ENCODE measurements at places on chromosomes 12 and 14.

DNA sequence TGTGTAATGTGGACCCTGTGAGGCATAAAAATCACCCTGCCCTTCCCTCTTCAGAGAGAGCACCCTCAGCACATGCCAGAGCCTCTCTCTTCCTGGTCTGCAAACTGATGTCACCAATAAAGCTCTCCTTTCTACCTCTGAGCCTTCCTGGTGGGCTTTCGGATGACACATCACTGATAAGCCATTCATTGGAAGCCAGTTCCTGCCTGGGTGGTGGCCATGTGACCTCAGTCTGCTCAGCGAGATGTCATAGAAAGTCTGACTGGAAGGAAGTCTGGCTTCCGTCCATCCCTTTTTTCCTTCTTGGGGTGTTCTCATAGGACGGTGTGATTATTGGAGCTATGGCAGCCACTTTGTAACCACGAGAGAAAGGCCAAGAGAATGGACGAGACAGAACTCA, 95.7 kb downstream of the PIWIL1 start:
- no peak for DNase-seq

DNA sequence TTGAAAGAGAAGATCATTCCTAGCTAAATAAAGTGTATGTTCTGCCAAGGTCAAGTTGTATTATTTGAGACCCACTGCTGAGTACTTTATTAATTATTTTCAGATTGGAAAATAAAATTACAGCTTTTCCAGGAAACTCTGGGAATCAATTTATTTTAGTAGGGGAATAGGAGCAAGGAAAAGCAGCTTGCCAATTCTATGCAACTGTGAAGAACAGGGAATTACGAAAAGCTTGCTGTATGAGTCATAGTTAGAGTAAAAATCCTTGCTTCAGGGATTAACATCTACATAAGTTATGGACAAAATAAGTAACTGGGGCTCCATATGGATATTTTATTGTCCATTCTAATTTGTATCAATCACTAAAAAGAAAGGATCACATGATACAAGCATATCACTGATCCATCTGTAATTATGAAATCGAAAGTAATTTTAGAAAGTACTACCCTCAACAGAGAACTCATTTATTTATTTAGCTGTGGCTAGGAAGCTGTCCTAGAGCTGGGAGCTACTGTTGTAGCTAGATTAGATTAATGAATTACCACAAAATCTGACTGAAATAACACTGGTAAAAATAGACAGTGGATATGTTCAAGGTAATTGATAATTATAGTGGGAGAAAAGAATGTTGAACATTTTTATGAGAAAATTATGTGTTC, 303.5 kb upstream of the NPAS3 start:
- peak; percentile 31 for DNase-seq

- DNase-seq = no peak
Measured at GRCh38 chr14:59292921-59293534, 104.6 kb downstream of the DAAM1 start.

DNA sequence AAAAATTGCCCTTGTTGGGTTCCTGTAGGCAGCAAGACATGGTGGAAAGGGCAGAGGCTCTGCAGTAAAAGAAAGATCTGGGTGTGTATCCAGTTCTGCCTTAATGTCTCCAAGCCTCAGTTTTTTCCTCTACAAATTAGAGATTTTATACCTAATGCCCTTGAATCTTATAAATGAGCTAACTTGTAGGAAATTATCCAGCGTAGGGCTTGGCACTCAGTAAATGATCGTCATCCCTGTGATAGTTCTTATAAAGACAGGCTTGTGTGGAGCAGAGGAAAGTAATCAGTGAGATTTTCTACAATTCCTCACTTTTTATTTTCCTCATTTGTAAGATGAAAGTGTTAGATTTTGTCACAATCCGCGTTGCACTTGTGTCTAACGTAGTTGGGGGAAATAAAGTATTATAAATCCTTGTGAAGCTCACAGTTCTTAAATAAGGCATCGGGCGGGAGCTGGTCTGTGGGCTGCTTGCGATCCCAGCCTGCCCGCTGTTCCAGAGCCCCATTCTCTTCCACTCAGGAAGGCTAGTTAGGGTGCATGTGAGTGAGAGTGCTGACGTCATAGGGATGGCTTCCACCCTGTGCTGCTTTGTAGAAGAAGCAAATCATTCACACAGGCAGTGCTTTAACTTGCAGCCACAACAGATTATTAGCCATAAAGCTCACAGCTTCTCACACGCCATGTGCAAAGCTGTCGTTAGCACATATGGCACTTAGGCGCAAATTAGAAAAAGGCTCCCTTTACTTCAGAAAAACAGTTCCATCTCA, 87.6 kb downstream of the EML1 start:
- no peak for DNase-seq

DNA sequence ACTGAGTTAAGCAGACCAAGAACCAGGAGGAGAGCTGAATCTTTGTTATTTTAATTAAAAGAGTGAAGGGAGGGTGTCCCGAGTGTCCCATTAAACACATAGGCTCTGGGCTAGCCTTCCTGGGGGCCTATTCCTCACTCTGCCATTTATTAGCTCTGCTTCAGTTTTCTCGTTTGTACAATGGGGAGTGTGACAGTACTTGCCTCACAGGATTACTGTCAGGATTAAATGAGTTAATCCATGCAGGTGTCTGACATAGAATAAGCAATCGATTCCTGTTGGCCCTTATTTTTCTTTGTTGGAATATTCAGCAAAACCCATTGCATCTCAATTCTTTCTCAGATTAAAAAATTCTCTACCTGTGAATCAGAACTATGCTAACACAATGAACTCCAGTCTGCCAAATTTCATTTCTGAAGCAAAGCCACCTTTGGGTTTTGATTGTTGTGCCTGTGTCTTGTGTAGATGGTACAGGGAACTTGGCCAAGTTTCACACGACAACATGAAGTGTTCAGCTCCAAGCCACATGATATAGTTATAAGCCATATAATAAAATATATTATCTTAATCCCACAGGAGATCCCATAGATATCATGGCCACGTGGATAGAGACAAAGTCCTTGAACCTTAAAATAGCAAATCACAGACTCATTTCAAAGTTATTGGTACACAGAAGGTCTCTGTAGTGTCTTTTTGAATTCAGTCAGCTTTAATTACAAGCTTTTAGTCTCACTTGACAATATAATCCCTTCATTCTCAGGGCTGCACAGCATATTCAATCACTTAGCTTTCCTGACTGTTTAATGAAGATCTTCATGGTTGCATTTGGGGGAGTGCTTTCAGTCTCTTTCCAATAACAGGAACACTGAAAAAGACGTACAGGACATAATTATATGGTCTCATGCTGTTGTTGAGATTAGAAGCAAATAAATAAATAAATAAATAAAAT, 34.4 kb upstream of the CRY1 start:
- DNase-seq = no peak

DNA sequence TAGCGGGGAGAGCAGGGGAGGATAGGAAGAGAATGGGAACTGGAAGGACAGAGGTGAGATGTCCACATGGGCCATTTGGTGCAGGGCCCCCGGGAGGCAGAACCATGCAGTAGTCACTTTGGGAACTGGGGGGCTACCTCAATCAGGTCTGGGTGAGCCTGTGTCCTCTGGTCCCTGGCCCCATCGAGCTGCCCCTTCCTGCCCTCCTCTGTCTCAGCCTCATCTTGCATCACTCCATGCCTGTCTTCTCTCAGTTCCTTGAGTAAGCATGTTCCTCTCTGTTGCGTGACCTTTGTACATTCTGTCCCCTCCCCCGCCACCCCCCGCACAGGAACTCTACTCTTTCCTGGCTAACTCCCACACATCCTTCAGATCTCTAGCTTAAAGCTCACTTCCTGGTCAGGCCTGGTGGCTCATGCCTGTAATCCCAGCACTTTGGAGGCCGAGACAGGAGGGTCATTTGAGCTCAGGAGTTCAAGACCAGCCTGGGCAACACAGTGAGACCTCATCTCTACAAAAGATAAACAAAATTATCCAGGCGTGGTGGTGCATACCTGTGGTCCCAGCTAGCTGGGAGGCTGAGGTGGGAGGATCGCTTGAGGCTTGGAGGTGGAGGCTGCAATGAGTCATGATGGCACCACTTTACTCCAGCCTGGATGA, 23.2 kb downstream of the FOS start:
- DNase-seq = no peak

DNA sequence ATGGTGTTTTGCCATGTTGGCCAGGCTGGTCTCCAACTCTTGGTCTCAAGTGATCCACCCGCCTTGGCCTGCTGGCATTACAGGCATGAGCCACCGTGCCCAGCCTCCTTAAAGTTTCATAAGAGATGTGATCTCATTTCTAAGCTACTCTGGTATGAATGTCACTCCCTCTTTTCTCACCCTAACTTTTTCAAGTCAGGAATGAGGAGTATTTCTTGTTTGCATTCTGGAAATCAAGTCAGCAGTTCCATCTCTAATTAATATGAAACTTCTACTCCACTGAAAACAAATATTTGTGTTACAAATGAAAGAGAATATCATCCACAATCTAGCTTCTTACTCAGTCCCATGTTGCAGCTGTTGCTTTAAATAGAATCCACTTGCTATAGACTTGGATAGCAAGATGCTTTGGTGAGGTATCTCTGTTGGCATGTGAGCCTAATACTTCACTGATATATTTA, 61.3 kb downstream of the ARF6 start:
- no peak for DNase-seq

DNA sequence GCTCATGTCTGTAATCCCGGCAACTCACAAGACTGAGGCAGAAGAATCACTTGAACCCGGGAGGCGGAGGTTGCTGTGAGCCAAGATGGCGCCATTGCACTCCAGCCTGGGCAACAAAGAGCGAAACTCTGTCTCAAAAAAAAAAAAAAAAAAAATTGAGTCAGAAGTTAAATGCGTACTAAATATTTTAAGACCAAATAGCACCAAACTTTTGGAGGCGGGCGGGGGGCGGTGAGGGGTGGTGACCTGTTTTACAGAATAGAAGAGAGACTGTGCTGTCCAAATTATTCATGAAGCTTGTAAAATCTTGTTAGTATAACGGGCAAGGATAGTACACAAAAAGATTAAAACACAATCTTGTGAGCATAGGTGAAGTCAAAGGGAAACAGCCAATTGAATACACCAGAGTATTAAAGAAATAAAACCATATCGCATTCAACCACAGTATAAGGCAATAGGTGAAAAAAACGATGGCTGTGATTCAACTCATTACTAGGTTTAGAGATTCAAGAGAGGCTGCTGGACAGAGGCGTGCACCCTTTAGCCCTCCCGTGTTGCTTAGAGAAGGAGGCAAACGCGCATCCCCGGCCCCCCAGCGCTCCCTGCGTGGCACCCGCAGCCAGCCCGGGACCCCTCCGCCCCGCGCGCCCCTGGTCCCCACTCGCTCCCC, 571 bp downstream of the ZNF891 start:
- DNase-seq = no peak

DNA sequence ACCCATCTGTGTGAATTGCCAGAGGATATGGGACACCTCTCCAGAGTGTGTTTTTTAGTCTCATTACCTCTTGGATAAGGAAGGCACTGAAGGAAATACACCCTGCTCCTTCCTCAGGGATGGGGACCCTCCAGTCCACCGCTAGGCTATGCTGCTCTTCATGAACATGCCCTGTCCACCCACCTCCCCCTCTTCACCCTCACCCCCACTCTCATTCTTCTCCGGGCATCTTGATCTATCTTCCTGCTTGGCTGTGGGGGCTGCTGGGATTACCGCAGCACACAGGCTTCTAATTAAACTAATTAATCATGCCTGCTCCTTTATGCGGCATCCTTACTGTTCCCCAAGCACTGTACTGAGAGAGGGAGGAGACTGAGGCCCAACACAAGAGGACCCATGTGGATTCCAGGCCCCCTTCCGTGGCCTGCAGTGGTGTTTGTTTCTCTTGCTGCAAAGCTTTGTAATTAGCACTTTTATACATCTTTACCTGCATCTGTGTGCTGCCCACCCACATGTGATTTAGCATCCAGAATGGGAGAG, 7.6 kb upstream of the PDE1B start:
- no peak for DNase-seq

DNA sequence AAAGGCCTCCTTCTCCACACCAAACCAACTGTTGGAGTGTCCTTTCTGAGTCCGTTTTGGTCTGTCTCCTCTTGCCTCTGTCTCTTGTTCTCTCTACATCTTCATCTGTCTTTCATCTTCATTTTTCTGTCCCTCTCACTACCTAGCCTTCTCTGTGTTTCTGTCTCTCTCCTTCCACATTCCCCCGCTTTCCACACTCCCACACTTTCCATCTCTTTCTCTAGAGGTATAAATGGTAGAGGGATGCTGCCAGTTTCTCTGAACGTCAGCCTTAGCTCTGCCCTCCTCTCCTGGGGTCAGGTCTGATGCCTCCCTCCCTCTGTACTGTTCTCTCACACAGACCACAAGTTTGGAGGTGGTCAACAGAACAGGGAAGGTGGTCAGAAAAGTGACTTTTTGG, 42.9 kb downstream of the SMUG1 start:
- DNase-seq = no peak

GRCh38 chr12:108633534-108634248, at the start of gene SELPLG:
SELPLG (minus strand) TSS chr12:108633894; CDS start chr12:108624307, 9,587 bp downstream.
- no peak for DNase-seq

GRCh38 chr12:99231031-99231430, 416.5 kb upstream of the GARIN6 start:
- no peak for DNase-seq

- DNase-seq = no peak
Measured at GRCh38 chr12:3542911-3543310, 51.9 kb downstream of the PRMT8 start.

- no peak for DNase-seq
Measured at GRCh38 chr12:109760930-109761921, 47.6 kb downstream of the FAM222A start.

DNA sequence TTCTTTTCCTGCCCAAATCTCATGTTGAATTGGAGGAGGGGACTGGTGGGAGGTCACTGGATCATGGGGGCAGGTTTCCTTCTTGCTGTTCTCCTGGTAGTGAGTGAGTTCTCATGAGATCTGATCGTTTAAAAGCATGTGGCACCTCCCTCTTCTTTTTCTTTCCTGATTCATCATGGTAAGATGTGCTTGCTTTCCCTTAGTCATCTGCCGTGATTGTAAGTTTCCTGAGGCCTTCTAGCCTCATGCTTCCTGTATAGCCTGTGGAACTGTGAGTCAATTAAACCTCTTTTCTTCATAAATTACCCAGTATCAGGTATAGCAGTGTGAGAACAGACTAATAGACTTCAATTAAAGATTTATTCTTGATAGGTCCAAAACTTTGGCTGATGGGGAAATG, 83.5 kb downstream of the CAND1 start:
- no peak for DNase-seq

GRCh38 chr12:112413855-112414625, 4.6 kb upstream of the RPL6 start:
- no peak for DNase-seq

GRCh38 chr14:93935213-93935612, 8.1 kb downstream of the FAM181A start:
- no peak for DNase-seq
